ENCODE measurements at places on chromosomes 3 and 15. TPM values are rescaled to one million over a fixed set of nuclear protein-coding genes. Genes with fewer than 3 reads are reported as not detected.

COL8A1 gene
- total RNA-seq = 0.08 TPM

AADACL2 gene
- not detected for total RNA-seq

CDHR4 gene
- not detected for total RNA-seq

LARP6 gene
- total RNA-seq = not detected

ZDHHC19 gene
- total RNA-seq = not detected

OR5K2 gene
- not detected for total RNA-seq

ITPKA gene
- total RNA-seq = 2.8 TPM

SKIL gene
- total RNA-seq = 27.5 TPM

STX19 gene
- total RNA-seq = not detected

LIPH gene
- not detected for total RNA-seq

IQCF5 gene
- not detected for total RNA-seq

SLC51A gene
- not detected for total RNA-seq

RAB6B gene
- 0.65 TPM for total RNA-seq

TMEM207 gene
- not detected for total RNA-seq

CADM2 gene
- not detected for total RNA-seq

GOLGA8M gene
- 1.5 TPM for total RNA-seq

TCTA gene
- 30.0 TPM for total RNA-seq

KLHL6 gene
- total RNA-seq = 40.6 TPM

ERC2 gene
- not detected for total RNA-seq

MAP1A gene
- 2.2 TPM for total RNA-seq

VGLL3 gene
- not detected for total RNA-seq

ECE2 gene
- not detected for total RNA-seq

ALDH1L1 gene
- not detected for total RNA-seq

ATP13A5 gene
- not detected for total RNA-seq

GOLGA6L1 gene
- not detected for total RNA-seq

TGM4 gene
- total RNA-seq = not detected

C3orf70 gene
- total RNA-seq = 0.10 TPM

QTRT2 gene
- 54.9 TPM for total RNA-seq

CTXN2 gene
- not detected for total RNA-seq

NSMCE3 gene
- 11.7 TPM for total RNA-seq

CRBN gene
- 42.5 TPM for total RNA-seq

DPPA2 gene
- total RNA-seq = not detected

TMCO5A gene
- total RNA-seq = not detected

UBAP1L gene
- 5.9 TPM for total RNA-seq

ZNF860 gene
- total RNA-seq = 0.81 TPM

CPB1 gene
- total RNA-seq = not detected

LMAN1L gene
- total RNA-seq = 0.93 TPM

SEMA3F gene
- total RNA-seq = 0.42 TPM

ABHD5 gene
- total RNA-seq = 20.4 TPM

HCLS1 gene
- total RNA-seq = 234 TPM

SUCNR1 gene
- not detected for total RNA-seq

ROPN1 gene
- total RNA-seq = not detected

HIGD2B gene
- total RNA-seq = not detected

DNAJA4 gene
- total RNA-seq = 68.4 TPM

SLC6A1 gene
- not detected for total RNA-seq
